ENCODE measurements at places on chromosomes 7 and 10.

GRCh38 chr10:32687546-32687945 is 241.6 kb downstream of the CCDC7 start:
- no peak for DNase-seq

DNA sequence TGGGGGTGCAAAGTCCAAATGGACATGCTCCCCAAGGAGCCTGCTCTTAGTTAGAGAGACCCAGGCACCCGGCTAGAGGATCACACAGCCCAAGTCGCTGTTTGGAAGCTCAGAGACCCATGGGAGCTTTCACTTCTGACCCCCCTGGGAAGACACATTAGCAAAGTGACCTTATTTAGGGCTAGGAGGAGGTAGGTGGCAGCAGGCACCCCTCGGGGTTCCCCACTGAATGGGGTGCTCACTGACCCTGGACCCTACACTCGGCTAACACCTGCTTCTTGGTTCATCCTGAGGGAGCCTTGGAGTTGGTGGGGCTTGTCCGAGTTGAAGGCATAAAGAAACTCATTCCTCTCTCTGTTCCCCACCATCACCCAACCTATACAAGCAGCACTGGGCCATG is 27.1 kb upstream of the HABP2 start:
- no peak for DNase-seq

- no peak for DNase-seq
These were observed 158.9 kb downstream of the AKR1D1 start for GRCh38 chr7:138235207-138235606.

DNA sequence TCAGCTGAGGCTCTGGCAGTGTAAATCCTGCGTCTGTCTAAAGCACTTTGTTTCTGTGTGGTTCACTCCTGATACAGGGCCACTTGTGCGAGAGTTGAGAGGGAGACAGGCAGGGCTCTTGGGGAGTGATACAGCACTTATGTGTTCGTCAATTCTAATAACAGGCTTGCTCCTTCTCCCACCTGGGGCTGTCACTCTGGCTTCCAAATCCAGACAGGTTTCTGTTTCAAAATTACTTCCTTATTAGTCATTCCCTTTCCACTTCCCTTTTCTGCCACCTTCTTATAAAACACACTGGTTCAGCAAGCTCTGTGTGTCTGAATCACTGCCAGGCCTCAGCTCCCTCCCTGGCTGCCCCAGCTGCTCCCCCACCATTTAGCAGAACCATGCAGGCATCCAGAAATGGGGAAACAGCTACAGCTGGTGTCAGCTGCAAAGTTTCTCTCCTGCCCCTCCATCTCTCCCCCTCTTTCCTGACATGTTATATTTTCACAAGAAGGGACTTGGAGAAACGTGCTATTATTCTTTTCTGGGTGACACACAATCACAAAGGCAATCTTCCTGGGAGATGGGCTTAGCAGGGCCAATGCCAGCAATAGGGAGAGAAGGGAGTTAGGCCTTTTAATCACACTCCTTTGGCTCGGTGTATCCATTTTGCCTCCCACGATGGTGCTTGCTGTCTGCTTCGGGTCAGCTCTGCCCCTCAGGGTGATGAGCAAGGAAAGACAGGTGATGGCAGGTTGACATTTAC is 58.4 kb upstream of the ZNRF2 start:
- DNase-seq: no peak

DNA sequence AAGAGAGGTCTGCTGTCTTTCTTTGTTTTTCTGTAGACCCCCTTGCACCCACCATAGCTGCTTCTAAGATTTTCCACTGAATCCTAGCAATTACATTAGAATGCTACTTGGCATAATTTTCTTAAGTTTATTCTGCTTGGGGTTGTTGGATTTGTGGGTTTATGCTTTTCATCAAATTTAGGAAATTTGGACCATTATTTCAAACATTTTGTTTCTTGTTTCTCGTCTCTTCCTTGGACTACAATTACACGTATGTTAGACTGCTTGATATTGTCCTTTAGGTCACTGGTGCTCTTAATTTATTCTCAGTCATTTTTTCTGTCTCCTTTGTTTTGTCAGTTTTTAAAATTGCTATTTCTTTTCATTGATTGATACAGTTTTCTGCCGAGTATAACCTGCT is 65.8 kb downstream of the FANK1 start:
- DNase-seq: no peak

DNA sequence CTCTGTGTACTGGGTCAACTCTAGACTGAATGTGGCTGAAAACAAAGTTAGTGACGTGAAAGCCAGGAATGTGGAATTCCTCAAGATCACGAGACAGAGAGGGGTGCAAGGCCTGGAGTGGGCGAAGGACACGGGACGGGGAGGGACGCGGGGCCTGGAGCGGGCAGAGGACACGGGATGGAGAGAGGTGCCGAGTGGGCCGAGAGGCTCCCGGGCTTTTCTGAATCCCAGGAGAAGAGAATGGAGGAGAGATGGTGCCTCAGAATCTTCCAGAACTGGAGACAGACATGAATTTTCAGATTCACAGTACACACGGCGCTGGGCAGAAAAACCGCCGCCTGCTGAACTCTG is 50.6 kb upstream of the PRKAR1B start:
- DNase-seq: no peak

GRCh38 chr10:93680412-93681047 is 21.9 kb downstream of the FRA10AC1 start:
- DNase-seq: no peak
